ENCODE measurements at places on chromosomes 6 and 20.

DNA sequence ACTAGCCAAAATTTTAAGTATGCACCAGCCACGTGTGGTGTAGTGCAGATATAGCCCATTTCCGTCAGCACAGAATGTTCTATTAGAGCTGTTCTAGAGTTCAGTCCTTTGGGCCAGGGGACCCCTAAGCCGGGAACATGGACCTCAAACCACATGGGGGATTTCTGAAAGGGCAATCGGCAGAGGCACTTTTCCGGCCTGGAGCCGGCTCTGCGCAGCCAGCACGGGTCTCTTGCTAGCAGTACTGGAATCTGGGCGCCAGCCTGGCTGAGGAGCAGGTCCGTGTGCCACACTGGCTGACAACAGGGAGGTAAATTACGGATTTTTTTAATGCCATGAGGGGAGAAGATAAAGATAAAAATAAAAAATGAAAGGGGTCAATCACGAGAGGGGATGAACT lies 120.5 kb downstream of the SULF2 start:
- DNase-seq: no peak

- no peak for DNase-seq
These were observed 555.3 kb upstream of the CHD6 start for GRCh38 chr20:42173440-42173839.

GRCh38 chr20:62742550-62742949 lies 33.9 kb downstream of the NTSR1 start:
- DNase-seq: no peak

DNA sequence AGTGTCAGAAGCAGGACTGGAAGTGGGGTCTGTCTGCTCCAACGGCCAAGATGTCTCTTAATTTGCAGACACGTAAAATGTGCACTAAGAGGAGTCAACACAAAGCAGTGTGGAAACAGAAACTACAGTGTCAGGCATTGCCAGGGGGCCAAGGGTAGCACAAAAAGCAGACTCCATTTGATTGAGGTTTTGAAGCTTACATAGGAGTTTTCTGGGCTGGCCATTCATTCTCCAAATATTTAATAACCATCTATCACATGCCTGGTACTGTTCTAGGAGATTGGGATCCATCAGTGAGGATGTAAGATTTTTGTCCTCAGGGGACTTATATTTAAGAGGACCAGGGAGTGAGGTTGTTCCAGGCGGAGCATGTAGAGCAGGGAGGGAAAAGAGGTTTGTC lies 29.5 kb downstream of the MAFB start:
- no peak for DNase-seq

- DNase-seq: no peak
These were observed 7.2 kb downstream of the GCNT2 start for GRCh38 chr6:10528158-10528981.

- DNase-seq: no peak
These were observed 28.1 kb downstream of the HM13 start for GRCh38 chr20:31542201-31542842.

DNA sequence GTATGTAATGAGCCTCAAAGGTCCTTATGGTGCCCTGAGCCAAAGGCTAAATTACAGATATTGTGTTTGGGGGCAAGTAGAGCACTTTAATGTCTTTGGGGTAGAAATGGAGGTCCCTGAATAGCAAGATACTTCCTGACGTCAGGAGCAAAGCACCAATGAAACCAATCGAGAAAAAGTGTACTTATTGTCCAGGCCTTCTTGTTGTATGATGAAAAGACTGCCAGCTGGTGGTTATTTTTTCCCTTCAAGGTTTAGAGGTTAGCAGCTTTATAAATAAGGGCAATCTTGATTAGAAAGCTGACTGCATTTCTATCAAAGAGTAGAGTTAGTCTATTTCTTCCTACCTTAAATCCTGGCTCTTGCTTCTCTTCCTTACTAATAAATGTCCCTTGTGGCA lies 76.1 kb upstream of the HSF2 start:
- no peak for DNase-seq
